ENCODE measurements at places on chromosomes 5 and 9.

- DNase-seq: no peak
Observed at GRCh38 chr9:2128618-2129017, 113.5 kb downstream of the SMARCA2 start.

DNA sequence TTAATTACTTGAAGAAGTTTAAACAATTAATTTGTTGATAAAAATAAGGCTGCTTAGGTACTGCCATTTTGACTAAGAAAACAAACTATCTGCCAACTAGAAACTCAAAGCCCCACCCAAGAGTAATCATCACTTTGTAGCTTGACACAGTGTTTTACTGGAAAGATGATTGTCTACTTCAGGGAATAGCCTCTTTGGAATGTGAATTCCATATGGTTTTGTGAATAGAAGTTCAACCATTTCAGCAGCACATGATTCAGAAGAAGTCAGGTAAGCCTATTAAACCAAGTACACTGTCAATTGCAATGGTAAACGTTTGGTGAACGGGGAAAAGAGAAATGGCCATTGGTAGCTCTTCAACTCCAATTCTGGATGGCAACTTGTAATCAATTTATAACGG lies 55.2 kb downstream of the PLK2 start:
- DNase-seq: no peak

DNA sequence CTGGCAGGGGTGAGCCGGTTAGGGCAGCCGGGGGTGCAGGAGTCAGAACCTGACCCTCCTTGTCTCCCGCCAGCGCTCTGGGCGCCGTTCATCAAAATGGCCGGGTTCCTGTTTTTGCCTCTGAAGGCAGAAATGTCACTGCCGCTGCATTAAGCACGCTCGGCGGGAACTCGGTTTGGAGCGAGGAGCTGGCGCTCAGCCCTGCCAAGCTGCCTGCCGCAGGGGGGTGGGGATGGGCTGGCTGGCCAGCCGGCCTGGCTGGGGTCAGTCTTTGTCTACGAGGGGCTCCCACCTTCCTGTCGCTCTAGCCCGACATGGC lies 63.7 kb downstream of the CXXC5 start:
- no peak for DNase-seq

DNA sequence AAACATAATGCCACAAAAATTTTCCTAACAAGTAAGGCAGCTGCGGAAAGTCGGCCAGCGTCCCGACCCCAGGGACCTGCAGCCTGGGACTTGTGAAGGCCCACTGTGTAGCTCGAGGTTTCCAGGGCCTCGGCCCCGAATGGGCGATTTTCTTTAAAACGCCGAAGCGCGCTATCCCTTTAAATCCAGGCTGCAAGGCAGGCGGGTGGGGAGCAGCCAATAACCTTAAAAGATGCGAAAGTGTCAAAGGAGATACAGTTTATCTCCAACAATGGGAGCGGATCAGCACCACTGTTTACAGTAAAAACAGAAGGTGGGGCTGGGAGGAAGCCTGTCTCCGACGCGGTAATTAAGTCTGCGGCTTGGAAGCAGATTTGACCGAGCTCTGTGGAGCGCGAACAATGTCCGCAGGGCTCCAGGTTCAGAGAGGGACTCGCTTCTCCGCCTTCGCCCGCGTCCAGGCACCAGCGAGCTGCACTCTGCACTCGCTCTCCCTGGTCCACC lies 1.7 kb upstream of the ZSWIM6 start:
- DNase-seq: no peak

DNA sequence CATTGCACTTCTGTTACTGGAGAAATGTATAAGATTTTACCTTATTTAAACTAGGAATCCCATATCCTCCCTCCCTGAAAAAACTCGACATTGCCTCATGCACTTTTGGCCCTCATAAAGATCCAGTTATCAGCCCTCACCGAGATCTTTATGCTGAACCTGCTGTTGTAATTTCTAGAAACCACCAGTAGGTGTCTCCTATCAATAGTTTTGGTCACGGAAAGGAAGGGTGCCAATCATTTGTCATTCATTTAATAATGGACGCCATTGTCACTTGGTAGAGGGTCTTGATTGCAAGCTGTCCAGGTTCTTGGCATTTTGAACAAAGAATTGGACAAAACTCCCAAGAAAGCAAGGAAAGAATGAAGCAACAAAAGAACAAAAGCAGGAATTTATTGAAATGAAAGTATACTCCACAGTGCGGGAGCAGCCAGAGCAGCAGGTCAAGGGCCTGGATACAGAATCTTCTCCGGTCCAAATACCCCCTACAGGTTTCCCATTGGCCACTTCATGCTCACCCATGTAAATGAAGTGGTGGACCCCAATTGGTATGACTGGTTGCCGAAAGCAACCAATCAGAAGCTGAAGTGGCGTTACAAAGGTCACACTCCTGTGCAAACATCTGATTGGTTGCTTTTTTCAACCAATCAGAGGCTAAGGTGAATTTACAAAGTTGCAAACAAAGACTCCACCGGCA lies 524.3 kb downstream of the PSAT1 start:
- no peak for DNase-seq

- DNase-seq: no peak
Observed at GRCh38 chr5:61202213-61202612, 39.9 kb upstream of the SMIM15 start.

DNA sequence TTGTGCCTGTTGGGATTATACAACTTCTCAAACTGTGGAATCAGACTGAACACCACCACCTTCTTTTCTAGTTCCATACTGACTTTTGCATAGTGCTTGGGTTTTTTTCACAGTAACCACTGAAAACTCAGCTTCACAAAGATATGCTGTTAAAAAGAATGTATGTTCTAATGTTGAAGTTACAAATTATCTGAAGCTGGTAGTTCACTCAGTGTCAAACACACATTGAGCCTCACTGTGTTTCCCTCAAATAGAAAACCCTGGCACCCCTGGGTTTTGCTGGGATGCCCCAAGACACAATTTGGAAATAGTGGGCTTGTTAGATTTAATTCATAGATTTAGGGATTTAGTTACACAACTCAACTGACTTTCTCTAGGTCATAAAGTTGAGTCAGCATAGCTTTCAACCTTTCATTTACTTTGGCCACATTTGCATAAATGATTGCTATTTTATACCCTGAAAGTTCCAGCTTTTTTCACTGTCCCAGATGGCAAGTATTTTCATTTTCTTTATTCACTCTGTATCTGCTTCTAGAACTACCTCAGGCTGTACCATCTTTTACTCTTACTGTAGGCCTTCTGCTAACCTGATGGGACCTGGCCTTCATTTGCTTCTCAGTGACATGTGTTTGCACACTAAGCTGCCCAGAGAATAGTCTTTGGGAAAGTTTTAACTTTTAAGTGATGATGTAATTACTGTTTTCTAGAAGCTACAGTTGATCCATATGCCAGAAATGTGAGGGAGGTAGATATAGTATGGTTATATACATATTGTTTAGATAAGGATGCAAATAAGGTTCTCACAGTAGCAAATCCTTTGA lies 115.1 kb downstream of the CDC42SE2 start:
- no peak for DNase-seq

Data from stimulated activated CD4-positive, alpha-beta T cell treated with anti-CD3 and anti-CD28 coated beads, Interleukin-1b, Interleukin-23, amount 100 ng/mL, for 1 hour (primary cell).